Karpas-422 (cell line): ENCODE measurements at places on chromosomes 11 and 22. TPM values are rescaled to one million over a fixed set of nuclear protein-coding genes. Genes with fewer than 3 reads are reported as not detected.

DNA sequence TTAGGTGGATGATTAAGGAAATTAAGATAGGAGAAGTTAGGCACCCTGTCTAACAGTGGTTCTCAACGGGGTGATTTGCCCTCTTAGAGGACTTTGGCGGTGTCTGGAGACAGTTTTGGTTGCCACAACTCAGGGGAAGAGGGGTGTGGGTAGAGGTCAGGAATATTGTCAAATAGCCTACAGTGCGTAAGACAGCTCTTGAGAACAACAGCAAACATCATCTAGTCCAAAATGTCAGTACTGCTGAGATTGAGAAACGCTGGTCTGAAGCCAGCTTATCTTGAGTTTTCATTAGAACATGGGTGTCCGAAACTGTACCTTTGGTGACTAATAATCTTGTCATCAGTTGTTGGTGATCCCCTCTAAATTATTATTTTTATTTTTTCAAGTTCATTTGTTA lies 38.4 kb downstream of the CECR2 start:
- no peaks in the 10 kb centered on the region; the same call in 1 of the 2 replicates for H3K4me1 ChIP-seq
- no peak for DNase-seq
- H3K27me3 ChIP-seq, result no peaks in the 10 kb centered on the region
- H3K27ac ChIP-seq, result no peak overlapping the region

The MRGPRF gene
- not detected in 2 replicates for total RNA-seq

DNA sequence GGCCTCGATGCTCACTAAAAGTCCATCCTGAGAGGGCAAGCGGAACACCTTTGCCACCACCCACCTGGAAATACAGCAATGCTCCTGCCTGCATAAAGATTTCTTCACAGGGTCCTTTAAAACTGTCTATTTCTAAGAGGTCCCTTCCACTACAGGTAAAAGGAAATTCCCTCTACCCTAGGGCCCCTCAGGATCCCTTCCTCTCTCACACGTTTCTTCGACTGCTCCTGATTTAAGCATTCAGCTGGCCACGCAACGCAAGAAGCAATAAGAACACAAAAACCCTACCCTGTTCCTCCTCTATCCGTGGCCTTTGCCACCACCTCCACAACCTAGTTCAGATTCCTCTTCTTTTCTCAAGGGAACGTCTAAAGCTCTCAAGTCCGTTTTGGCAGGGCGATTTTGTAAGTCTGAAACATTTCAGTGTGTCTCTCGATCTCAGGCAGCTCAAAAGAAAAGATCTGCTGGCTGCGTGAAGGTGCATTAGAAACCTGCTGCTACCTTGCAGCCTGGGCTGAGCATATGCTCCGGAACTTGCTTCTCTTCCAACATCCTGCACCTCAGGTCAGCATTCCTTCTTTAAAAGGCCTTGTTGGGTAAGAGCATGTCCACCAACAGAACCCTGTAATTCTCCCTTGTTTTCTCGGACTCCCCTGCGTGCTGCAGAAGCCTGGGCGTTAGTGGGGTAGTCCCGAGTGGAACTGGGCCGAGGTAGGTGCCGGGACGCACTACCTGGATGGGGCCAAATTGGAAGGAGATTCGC lies 1.6 kb downstream of the LGR4 start:
- no peaks in the 10 kb centered on the region for H3K36me3 ChIP-seq
- no peaks in the 10 kb centered on the region for H3K27me3 ChIP-seq
- H3K4me3 ChIP-seq, result no peak overlapping the region
- no peak for DNase-seq

- H3K27me3 ChIP-seq, result no peaks in the 10 kb centered on the region
- no peak for DNase-seq
- H3K27ac ChIP-seq, result no peak overlapping the region
- H3K4me1 ChIP-seq, result no peaks in the 10 kb centered on the region
- H3K4me3 ChIP-seq, result no peak overlapping the region
- no peaks in the 10 kb centered on the region for H3K36me3 ChIP-seq
Measured at GRCh38 chr11:22521226-22521625, 104.4 kb downstream of the FANCF start.

The ACTN3 gene
- not detected in 2 replicates for total RNA-seq

The TMEM86A gene
- 0.14 and 0.45 TPM in 2 replicates for total RNA-seq

DNA sequence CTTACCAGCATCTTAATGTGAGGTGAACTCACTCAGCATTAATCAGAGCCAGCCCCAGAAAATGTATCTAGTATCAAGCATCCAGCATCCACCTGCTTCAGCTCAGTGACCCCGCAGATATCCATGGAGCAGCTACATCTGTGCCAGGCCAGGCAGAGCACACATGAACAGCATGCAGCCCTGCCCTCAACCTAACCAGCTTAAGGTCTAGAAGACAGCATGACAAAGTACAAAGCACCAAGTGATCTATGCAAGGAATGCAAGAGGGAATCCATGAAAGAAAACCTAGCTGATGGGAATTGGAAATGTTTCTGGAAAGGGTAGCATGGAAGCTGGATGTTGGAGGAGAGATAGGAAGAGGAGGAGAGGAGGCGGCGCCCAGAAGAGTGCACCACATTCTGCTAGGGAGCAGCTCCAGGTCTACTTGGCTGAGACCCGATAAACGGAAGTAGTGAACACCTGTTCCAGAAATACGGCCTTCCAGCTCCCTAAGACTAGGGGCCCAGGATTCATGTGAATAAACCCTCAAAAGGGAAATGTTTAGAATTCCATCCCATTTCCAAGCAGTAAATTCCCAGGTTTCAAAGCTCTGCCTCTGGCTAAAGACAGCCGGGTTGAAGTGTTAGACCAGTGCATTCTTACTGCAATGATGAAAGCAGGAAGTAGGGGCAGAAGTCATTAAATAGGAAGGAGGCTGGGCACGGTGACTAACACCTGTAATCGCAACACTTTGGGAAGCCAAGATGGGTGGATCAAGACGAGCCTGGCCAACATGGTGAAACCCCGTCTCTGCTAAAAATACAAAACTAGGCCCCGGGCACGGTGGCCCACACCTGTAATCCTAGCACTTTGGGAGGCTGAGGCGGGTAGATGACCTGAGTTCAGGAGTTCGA lies 23.5 kb upstream of the L3MBTL2 start:
- H3K36me3 ChIP-seq, result peaks cover 28% of the 10 kb centered on the region
- H3K27me3 ChIP-seq, result no peaks in the 10 kb centered on the region
- H3K4me3 ChIP-seq, result no peak overlapping the region
- H3K27ac ChIP-seq, result no peak overlapping the region
- peaks cover 12% of the 10 kb centered on the region for H3K4me1 ChIP-seq

DNA sequence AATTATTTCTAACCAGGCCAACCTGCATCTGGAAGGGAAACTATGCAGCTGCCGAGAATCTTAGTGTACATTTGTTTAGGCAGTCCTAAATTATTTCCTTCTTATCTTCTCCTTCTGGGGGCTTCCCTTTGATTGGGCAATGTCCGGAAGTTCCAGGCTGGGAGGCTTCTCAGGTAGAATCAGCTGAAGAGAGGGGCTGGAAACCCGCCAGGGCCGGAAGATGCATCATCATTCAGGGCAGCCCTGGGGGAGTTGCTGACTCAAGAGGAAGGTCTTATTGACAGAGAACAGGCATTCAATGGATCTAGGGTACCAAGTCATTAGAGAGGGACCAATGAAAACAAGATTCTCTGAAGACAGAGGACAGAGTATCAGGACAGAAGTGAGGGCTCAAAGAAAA lies 150.7 kb downstream of the BLID start:
- H3K4me1 ChIP-seq, result no peaks in the 10 kb centered on the region
- H3K4me3 ChIP-seq, result no peak overlapping the region

The WT1 gene
- total RNA-seq, result 0.52 and 0.69 TPM in 2 replicates

DNA sequence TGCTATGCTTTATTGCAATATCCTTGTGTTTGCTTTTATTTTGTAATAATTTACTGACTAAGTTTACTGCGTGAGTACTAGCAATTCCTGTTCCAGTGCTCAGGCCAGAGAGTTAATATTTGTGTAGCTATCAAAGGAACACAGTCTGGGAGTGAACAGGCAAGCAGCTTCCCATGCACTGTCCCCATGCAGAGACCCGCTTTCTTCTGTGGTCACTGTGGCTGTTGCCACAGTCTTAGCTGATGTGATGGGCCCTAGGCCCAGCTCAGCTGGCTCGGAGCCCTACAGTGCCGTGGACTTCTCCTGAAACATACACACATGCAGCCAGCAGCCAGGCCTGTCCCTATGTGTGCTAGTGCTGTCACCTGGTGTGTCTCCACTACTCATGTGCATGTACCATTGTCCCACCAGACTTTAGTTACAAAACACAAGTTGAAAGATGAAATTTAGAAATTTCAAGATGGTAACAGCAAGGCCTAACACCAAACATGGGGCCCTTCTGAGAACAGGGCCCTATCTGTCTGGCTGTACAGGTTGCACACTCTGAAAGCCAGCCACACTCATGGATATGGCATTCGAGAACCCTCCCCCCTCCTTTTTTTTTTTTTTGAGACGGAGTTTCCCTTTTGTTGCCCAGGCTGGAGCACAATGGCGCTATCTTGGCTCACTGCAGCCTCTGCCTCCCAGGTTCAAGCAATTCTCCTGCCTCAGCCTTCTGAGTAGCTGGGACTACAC lies 12.3 kb upstream of the SCUBE2 start:
- DNase-seq, result no peak
- H3K36me3 ChIP-seq, result no peaks in the 10 kb centered on the region
- no peak overlapping the region for H3K27ac ChIP-seq
- no peak overlapping the region for H3K4me3 ChIP-seq

The TIGD3 gene
- 0.11 and 0.83 TPM in 2 replicates for total RNA-seq

The APOL5 gene
- total RNA-seq, result not detected in 2 replicates

The MS4A7 gene
- total RNA-seq, result 2.7 and 12.1 TPM in 2 replicates

The KCNQ1OT1 gene
- 2.7 and 3.0 TPM in 2 replicates for total RNA-seq

- peaks cover 15% of the 10 kb centered on the region for H3K4me1 ChIP-seq
- no peak for DNase-seq
- H3K27me3 ChIP-seq, result 0 out of 2 replicates have a peak, but pooled peaks cover 5% of the 10 kb centered on the region
- H3K36me3 ChIP-seq, result no peaks in the 10 kb centered on the region
Measured at GRCh38 chr11:95702526-95702925, 87.1 kb downstream of the FAM76B start.

The USH1C gene
- total RNA-seq, result not detected in 2 replicates

DNA sequence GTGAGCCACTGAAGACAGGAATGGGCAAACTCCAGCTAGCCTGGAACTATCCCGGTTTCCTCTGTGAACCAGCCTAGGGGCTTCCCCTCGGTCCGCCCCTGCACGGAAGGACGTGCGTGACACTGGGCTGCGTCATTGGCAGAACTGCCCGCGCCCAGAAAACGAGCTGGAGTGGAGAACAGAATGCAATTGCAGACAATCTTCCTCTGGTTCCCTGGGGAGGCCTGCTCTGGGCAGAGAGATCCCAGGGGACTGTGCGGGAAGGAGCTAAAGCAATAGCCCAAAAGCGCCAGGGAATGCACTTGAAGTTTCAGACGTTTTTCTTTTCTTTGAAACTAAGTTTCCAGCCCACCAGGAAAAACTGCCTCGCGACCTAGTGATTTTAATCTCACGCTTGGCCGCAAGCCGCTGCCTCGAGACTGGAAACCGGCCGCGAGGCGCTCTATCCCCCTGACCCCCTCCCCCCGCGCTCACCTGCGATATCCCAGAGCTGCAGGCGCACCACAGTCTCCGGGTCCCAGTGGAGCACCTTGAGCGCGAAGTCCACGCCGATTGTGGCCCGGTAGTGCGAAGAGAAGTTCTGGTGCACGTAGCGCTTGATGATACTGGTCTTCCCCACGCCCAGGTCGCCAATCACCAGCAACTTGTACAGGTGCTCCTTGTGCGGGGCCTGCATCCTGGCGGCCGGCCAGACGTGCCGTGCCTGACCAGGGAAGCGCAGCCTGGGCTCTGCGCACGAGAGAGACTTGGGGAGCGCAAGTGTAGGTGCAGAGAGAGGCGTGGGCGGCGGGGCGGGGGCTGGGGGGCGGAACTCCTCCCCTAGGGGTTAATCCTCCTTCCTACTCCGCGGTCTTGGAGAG lies at the start of gene RAB38:
RAB38 (minus strand) TSS at position 735 of the 860 bp plus-strand sequence; CDS start at position 676, 59 bp downstream.
- no peaks in the 10 kb centered on the region for H3K36me3 ChIP-seq
- no peak for DNase-seq
- H3K27ac ChIP-seq, result no peak within 1 kb of the TSS
- no peak within 1 kb of the TSS for H3K4me3 ChIP-seq
- no peaks in the 10 kb centered on the region for H3K4me1 ChIP-seq
- H3K27me3 ChIP-seq, result no peaks in the 10 kb centered on the region
